Activated effector memory CD4-positive, alpha-beta T cell treated with Interleukin-2 at 50 U/mL for 16 hours (primary cell): ENCODE measurements at places on chromosomes 5 and 9.

- no peak for DNase-seq
Measured at GRCh38 chr9:114682846-114683245, 854 bp upstream of the TEX48 start.

GRCh38 chr9:75855509-75855908 is 35.0 kb upstream of the PCSK5 start:
- DNase-seq: no peak

- DNase-seq: no peak
Measured at GRCh38 chr9:119963798-119964372, 594.6 kb upstream of the BRINP1 start.

- no peak for DNase-seq
Measured at GRCh38 chr5:181200816-181201215, 4.2 kb downstream of the TRIM7 start.

GRCh38 chr5:111386832-111387162 is 125.5 kb downstream of the STARD4 start:
- DNase-seq: no peak

DNA sequence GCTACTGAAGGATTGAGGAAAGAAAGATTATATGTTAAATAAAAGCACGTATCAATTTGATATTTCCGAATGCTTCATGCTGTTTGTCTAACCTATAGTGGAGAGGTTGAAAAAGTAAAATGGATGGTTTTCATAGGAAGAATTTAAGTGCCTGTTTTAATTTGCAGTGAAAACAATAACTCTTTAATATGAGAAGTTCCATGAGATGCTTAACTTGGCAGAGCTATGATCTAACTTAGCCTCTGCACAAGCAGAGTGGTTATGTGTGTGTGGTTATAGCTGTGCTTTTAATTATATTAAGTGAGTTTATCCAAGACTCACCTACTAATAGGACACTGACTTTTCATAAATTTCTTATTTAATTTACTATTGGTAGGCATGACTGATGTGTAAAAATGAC is 57.4 kb downstream of the AOPEP start:
- DNase-seq: no peak

- DNase-seq: no peak
Measured at GRCh38 chr9:132946211-132946610, 1.8 kb upstream of the TSC1 start.

DNA sequence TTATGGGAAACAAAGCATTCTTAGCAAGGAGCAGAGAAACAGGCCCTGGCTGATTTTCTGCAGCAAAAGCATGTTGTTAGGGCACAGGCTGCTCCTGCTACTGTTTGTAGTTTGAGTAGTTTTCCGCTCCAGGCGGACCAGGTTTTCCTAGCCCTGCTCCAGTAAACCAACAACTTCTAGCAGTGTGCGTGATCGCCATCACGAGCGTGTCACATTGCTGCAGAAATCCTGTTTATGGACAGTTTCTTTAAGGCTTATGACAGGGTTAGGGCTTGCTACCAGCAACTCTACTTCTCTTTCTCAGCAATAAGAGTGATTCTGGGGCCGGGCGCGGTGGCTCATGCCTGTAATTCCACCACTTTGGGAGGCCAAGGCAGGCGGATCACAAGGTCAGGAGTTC is 803.9 kb upstream of the CDH10 start:
- DNase-seq: no peak

- DNase-seq: no peak
Measured at GRCh38 chr9:86975036-86975435, 27.7 kb upstream of the GAS1 start.

DNA sequence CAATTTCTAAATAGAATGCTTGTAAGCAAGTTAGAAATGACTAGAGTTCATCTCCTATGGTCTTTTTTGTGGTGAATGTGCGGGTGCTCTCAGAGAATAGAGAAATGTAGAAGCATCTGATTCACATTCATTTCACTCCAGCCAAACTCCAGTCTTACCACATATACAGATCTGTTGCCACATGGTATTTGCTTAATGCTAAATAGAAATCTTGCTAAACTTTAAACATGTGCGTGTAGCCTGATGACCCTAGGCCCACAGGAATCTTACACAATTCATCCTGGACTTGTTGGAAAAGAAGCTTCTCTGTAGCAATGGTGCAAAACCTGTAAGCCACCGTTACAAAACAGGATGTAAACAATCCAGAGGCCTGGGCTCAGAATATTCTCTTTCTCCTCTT is 135.2 kb downstream of the PCSK1 start:
- no peak for DNase-seq

DNA sequence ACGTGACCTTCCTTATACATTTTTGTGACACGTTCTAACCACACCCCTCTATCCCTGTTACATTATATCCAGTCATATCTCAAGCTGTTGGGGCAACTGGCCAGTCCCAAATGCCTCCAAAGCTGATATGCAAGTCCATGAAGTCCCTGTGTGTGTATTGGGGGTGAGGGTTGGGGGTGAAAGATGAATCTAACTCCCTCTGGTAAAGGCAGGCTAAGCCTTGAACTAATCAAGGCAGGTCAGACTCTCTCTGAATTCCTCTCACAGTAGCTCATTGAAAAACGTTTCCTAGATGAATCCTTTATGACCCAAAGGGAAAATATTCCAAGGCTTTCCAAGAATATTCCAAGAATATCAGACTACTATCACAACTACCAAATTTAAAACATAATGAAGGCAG is 174.4 kb downstream of the MUSK start:
- DNase-seq: no peak

GRCh38 chr9:18632632-18633403 is 158.9 kb downstream of the ADAMTSL1 start:
- DNase-seq: no peak

- DNase-seq: no peak
Measured at GRCh38 chr9:638152-638551, 203.3 kb upstream of the DMRT1 start.

- DNase-seq: no peak
Measured at GRCh38 chr5:179863449-179864085, 5.0 kb upstream of the MRNIP start.

DNA sequence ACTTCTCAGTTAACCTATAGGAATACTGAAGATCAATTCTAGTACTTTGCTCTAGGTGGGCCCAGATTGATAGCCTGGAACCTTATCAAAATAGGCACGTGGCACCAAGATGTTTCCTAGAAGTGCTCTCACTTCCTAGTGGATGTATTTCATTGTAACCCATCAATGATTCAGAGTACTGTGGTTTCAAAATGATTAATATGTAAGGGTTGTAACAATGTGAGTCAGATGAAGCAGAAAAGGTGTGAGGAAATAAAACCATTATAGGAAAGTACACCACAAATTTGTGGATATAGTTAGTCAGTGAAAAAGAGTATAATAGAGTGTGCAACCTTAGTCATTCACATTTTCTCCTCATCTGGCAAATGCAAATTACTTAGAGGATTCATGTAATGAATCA is 177.3 kb upstream of the FST start:
- no peak for DNase-seq

DNA sequence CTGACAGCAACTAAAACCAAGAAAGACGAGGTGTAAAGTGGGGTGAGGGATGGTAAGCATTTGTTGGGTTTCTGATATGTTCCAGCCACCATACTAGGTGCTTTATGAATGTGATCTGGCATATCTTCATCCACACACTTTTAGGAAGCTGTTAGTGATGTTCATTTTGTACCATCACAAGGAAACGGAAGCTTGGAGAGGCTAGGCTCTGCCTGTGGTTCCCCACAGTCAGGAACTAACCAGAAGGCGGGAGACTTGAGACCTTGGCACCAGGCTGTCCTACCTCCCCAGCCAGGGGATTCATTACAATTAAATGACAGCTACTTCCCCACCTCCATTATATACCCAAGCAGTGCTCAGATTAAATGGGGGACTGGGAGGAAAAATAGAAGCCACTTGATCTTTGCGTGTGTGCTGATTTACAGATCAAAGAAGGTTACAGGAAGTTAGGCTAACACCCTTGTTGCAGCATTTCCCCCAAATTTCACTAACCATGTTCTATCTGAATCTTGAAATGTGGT is 43.0 kb downstream of the SFXN1 start:
- DNase-seq: peak; percentile 18

DNA sequence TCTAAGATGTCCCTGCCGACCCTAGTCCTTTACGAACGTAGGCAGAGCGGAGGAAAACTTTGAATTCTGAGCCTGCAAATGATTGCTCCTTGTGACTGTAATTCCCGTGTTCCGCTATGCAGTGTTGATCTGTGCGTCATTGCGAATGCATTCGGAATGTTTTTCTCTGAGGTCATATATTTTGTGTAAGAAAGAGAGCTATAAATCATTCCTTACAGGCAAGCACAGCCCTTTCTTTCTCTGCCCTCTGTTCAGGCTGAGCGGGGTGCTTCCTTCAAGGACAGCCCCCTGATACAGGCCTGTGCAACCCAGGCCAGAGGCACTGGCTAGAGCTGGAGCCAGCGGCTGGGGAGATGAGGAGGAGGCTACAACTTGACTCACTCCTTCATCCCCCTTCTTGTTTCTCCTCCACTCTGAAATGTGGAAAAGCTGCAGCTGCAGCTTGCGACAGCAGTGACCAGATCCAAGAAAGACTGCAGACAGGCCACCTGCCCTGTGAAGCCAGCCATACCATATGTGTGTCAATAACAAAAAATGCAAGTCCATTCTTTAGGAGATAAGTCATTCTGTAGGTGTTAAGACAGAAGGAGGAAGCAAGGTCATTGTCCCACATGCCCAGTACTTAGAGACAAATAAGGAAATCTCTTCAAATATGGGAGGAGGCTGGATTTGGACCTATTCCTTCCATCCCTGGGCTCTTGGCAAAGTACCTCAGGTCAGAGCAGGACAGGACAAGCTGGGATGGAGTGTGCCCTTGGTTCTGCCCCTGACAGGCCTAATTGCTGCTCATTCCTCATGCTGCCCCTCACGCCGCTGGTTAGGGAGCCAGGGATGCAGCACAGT is 345.7 kb upstream of the WWC1 start:
- DNase-seq: no peak
